ENCODE measurements at places on chromosomes 11 and 22. TPM values are rescaled to one million over a fixed set of nuclear protein-coding genes. Genes with fewer than 3 reads are reported as not detected.

CNTF gene
- 3.3 TPM for total RNA-seq

SLC37A2 gene
- total RNA-seq: 6.5 TPM

VPS11 gene
- total RNA-seq: 30.1 TPM

TSPAN18 gene
- not detected for total RNA-seq

RASD2 gene
- under 0.01 TPM for total RNA-seq

GLB1L3 gene
- total RNA-seq: not detected

BAIAP2L2 gene
- total RNA-seq: 7.2 TPM

ADAMTS8 gene
- total RNA-seq: under 0.01 TPM

KCNJ4 gene
- not detected for total RNA-seq
